ENCODE measurements at places on chromosomes 3 and 15. TPM values are rescaled to one million over a fixed set of nuclear protein-coding genes. Genes with fewer than 3 reads are reported as not detected.
A peak's percentile ranks its signal among the peaks of the same experiment; 100 is the strongest.

The ROBO2 gene
- 1.6 TPM for total RNA-seq

The IMPG2 gene
- total RNA-seq: 0.22 TPM

The B3GALNT1 gene
- total RNA-seq: 9.7 TPM

The CYB561D2 gene
- total RNA-seq: 10.1 TPM

DNA sequence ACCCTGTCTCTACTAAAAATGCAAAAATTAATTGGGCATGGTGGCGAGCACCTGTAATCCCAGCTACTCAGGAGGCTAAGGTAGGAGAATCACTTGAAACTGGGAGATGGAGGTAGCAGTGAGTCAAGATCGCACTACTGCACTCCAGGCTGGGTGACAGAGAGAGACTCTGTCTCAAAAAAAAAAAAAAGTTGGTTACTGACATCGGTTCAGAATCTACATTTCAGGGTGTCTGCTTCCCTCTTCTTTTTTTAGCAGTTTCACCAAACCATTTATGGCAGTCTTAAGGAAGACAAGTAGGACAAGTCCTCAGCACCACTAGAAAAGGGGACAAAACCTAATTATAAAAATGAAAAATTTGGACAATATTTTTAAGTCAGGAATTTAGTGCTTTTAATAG, 3.3 kb upstream of the USP4 start:
- DNase-seq: no peak

- DNase-seq: no peak
Measured at GRCh38 chr15:101514318-101514717, 24.8 kb upstream of the PCSK6 start.

DNA sequence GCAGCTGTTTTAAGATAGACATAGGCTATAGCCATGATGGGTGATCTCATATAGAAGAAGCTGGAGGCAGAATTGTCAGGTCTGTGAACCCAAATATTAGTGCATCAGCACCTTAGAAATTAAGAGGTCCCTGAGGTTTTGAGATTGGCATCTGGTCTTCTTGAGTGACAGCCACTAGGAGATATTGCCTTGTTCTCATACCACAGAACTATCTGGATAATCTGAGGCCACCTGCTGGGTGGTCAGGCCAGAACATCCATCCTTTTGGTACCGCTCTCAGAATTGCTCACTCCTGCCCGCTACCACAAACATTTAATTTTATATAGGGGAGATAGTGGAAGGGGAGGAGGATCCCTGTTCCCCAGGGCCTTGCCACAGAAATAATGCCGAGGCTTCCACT, 210.6 kb upstream of the ZPLD1 start:
- no peak for DNase-seq

- DNase-seq: no peak
Measured at GRCh38 chr15:73500696-73501095, 57.7 kb downstream of the REC114 start.

GRCh38 chr3:15500107-15500724, 21.3 kb downstream of the COLQ start:
- no peak for DNase-seq

- DNase-seq: no peak
Measured at GRCh38 chr15:60392601-60392985, 5.2 kb downstream of the ANXA2 start.

- no peak for DNase-seq
Measured at GRCh38 chr3:126025116-126025729, 56.2 kb downstream of the ROPN1B start.

DNA sequence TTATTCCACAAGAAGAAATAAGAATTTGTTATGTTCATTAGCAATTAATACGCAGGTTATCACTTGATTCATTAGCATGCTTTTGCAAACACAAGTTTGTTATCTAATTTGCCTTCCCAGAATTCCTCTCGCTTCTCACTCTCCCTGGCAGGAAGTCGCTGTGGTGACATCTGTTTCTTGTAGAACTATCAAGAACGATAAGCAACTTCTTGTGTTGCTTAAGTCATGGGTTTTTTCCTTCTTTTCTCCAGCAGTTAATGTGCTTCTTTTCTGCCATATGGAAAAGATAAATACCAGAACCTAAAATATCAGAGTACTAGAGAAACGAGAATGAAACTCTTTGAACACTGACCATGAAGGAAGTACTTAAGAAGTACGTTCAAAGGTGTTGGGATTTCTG, 99.8 kb upstream of the CHMP2B start:
- DNase-seq: no peak

DNA sequence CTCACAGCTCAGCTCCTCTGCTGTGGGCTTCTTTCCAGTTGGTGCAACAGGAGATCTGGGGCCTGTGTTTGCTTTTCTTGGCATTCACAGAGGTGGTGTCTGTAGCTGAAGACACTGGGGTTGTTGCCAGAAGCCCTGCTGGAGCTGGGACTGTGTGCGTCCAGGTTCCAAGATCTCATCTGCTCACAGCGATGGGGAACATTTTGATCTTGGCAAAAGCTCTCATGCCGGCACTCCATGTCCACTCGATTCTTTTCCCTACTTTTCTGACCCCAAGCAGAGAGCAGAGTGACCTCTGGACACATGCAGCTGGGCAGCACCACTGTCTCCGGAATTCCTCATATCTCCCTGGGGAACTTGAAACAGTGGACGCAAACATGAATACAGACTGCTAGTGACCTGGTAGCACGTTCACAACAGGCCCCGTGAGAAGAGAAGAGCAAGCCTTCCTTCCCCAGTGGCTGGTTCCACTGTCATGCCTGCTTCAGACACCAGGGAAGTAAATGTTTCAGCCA, 36.1 kb upstream of the MECOM start:
- peak; percentile 80 for DNase-seq

GRCh38 chr3:161336661-161337060, 34.7 kb downstream of the SPTSSB start:
- no peak for DNase-seq

- no peak for DNase-seq
Measured at GRCh38 chr15:95836536-95836935, 494.0 kb upstream of the NR2F2 start.
